Activated effector memory CD4-positive, alpha-beta T cell treated with anti-CD3 and anti-CD28 coated beads, Interleukin-2, amount 50 U/mL, for 16 hours (primary cell): ENCODE measurements at places on chromosomes 7 and 10.

GRCh38 chr10:101189461-101190401, 39.5 kb downstream of the LBX1 start:
- no peak for DNase-seq

DNA sequence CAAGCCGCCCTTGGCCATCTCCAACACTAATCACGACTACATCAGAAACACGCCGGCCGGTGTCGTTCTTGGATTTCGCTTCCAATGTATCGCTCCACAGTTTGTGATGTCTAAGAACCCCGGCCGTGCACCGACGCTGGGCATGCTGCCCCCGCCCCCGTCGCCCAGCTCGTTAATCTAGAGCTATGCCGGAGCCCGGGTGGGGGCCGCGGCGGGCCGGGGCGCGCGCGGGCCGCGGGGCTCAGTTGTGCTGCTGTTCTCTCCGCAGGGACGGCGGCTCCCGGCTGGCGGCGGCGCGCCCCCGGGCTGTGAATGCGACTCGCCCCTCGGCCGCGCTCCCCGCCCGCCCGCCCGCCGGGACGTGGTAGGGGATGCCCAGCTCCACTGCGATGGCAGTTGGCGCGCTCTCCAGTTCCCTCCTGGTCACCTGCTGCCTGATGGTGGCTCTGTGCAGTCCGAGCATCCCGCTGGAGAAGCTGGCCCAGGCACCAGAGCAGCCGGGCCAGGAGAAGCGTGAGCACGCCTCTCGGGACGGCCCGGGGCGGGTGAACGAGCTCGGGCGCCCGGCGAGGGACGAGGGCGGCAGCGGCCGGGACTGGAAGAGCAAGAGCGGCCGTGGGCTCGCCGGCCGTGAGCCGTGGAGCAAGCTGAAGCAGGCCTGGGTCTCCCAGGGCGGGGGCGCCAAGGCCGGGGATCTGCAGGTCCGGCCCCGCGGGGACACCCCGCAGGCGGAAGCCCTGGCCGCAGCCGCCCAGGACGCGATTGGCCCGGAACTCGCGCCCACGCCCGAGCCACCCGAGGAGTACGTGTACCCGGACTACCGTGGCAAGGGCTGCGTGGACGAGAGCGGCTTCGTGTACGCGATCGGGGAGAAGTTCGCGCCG, 1.9 kb downstream of the VWC2 start:
- no peak for DNase-seq

DNA sequence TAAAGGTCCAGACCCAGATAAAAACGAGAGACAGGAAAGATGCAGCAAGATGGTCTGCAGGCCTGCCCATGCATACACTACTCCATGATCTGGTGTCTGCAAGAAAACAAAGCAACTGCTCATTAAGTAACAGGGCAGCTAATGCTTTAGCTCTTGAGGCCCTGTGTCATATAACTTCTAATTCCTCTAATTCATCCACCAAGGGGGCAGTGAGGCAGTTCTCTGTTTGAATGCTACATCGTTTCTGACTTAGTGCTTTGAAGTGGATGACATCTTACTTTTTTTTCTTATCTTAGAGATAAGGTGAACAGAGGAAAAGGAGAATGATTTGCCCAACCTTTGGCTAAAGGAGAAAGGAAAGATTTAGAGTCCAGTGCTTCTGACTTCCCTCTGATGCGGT, 619.7 kb downstream of the AUTS2 start:
- no peak for DNase-seq

- DNase-seq: peak; percentile 78
Observed at GRCh38 chr10:101354328-101355071, 535 bp downstream of the BTRC start.

- peak; percentile 79 for DNase-seq
Observed at GRCh38 chr7:100875356-100875751, 451 bp downstream of the SRRT start.

GRCh38 chr10:131000743-131001142, 310.8 kb downstream of the TCERG1L start:
- DNase-seq: no peak

DNA sequence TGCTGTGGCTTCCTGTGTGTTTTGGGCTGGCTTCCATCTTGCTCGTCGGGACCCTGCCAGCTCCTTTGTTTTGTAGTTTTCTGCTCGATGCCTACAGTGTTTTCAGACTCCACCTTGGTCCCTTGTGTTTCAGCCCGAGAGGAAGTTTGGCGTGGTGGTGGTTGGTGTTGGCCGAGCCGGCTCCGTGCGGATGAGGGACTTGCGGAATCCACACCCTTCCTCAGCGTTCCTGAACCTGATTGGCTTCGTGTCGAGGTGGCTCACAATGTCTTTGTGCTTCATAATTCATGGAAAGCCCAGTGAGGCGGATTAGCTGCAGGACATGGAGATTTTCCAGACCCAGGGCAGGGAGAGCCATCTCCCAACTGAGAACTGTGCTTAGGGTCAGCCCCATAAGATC, 29.3 kb downstream of the BLVRA start:
- no peak for DNase-seq

DNA sequence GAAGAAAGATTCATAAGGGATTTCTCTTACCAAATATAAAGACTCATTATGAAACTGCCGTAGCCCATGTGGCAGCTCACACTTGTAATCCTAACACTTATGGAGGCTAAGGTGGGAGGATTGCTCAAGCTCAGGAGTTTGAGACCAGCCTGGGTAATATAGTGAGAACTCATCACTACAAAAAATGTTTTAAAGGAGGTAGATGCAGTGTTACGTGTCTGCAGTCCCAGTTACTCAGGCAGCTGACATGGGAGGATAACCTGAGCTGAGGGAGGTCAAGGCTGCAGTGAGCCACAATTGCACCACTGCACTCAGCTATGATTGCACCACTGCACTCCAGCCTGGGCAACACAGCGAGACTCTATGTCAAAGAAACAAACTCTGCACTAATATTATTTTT, 18.1 kb upstream of the DNA2 start:
- DNase-seq: no peak

- no peak for DNase-seq
Observed at GRCh38 chr10:130727766-130728490, 583.6 kb downstream of the TCERG1L start.

GRCh38 chr7:150648353-150649079, 16.3 kb upstream of the GIMAP6 start:
- no peak for DNase-seq

- no peak for DNase-seq
Observed at GRCh38 chr10:103751667-103752290, 103.6 kb downstream of the SH3PXD2A start.

DNA sequence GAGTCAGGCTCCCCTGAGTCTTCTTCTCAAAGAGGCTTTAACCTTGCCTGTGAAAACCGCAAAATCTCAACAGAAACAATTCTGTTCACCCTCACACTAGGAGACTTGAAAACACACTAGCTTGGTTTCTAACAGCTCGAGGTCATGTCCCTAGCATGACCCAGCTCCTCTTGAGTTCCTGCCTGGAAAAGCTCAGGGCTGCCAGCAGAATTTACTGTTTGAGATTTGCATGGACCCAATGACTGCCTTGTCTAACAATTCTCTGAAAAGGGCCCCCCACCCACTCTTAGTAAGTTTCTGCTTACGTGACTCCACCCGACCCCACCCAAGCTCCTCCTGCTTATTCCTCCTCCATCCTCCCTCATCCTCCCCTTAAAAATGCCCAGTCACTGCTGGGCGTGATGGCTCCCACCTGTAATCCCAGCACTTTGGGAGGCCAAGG, 85.1 kb upstream of the KMT2C start:
- no peak for DNase-seq

GRCh38 chr10:15296701-15297100, 74.4 kb downstream of the FAM171A1 start:
- DNase-seq: no peak

DNA sequence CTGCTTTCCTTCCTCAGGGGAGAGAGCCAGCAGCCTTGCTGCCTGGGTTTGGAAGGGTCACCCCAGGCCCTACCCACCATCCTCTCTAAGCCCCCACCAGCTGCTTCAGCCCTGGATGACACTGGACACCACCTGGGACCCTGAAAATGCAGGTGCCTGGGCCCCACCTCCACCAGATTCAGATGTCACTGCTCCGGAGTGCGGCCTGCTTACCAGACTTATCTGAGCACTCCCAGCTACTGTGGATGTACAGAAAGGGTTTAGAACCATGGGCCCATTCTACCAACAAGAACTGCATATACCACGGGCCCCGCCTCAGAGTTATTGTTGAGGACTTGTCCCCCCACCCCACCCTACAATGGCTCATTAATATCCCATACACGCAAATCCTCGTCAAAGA, 172.3 kb downstream of the PTPRN2 start:
- peak; percentile 43 for DNase-seq

- DNase-seq: no peak
Observed at GRCh38 chr10:101777619-101778145, 1.8 kb upstream of the FGF8 start.

GRCh38 chr10:123149568-123150270, 1.8 kb downstream of the HMX2 start:
- DNase-seq: peak; percentile 81

- no peak for DNase-seq
Observed at GRCh38 chr7:85021101-85021704, 165.7 kb downstream of the SEMA3D start.

- peak; percentile 89 for DNase-seq
Observed at GRCh38 chr7:127392182-127392565, 334 bp downstream of the ZNF800 start.

GRCh38 chr10:4127518-4128315, 342.7 kb upstream of the KLF6 start:
- no peak for DNase-seq

GRCh38 chr7:41916450-41916927, 213.6 kb upstream of the INHBA start:
- DNase-seq: no peak
